Activated naive CD4-positive, alpha-beta T cell (primary cell): ENCODE measurements at places on chromosomes 12 and 14.

DNA sequence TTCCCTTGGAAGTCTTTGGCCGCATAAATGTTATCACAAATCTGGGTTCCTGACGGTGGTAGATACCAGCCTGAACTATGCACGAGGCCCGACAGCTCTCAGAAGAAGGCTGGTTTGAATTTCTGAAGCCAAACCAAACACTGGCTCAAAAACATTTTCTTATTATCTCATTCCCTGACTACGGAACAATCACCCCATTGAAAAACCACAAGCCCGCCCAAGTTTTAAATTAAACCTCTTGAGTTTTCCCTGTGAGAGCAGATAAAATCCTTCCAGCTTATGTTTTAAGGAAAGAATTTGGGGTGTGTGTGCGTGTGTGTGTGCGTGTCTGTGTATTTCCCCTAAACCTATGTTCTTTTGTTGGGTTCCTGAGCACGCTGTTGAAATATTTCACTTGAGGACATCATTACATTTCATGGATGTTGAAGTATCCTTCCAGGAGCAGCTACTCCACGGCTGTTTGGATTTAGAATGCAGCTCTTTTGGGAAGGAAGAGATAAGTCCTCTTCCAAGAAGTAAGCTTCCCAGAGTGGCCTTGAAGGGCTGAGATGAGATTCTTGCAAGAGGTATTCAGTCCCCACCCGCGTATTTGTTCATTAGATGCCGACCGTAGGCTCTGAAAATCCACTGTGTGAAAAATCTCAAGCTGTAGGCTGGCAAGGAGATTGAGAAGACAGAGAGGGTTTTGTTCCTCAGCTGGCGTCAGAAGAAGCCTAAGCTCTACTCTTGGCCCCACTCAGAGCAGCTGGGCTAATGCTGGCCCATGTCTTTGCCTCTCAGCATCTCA, 131.0 kb upstream of the NCOR2 start:
- no peak for DNase-seq

DNA sequence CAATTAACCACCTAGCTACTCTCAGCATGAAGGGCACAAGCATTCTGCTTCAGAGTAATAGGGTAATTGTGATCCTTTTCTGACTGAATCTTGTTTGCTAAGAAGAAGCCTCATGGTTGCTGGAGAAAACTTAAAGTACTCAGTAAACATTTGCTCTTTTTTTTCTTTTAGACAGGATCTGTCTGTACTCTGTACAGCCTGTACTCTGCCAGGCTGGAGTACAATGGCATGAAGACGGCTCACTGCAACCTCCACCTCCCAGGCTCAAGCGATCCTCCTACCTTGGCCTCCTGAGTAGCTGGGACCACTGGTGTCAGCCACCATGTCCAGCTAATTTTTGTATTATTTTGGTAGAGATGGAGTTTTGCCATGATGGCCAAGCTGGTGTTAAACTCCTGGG, 12.4 kb downstream of the PPP1R13B start:
- DNase-seq: no peak

DNA sequence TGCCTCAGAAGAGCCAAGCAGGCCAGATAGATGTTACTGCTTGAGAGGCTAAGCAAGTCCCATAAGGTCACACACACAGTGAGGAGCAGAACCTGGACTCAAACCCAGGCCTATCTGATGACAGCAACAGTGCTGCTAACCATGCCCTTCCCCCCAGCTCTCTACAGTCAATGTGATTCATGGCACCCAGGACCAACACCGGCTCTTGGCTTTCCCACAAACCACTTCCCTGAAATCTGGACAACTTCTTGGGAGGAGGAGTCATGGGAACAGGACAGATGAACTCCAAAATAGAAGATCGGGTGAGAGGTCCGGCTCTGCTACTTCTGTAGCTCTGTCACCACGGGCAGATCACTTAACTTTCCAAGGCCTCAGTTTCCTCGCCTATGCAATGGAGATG, 716 bp upstream of the PTGDR start:
- DNase-seq: no peak

GRCh38 chr14:23345987-23346692, 6.5 kb downstream of the SLC22A17 start:
- DNase-seq: no peak

DNA sequence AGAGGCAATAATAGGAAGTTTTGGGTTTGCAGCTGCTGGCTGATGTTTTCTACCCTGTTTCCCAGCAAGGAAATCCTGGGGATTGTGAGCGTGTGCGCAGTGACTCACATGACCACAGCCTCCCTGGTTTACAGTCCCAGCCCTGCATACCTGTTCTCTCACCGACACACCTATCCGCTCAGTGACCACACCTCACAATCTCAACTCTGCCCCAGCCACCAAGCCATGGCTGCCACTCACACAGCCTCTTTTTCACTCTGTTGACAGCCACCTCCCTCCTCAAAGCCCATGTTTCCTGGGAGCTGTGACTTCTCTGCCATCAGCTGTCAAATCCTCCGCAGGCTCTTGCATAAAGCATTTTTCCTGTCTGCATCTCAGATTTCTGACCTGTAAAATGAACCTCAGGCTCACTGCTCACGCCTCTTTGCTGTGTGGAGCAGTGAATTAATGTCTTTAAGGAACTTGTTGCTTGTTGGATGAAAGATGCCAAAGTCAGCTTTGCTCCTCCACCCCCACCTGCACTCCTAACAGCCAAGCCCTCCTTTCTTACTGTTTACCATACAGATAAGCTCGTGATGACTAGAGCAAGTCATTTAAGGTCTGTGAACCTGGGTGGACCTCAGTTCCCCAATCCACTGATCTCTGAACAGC, 43.5 kb downstream of the B4GALNT3 start:
- no peak for DNase-seq

GRCh38 chr12:115043079-115043478, 359.1 kb upstream of the TBX3 start:
- DNase-seq: no peak

DNA sequence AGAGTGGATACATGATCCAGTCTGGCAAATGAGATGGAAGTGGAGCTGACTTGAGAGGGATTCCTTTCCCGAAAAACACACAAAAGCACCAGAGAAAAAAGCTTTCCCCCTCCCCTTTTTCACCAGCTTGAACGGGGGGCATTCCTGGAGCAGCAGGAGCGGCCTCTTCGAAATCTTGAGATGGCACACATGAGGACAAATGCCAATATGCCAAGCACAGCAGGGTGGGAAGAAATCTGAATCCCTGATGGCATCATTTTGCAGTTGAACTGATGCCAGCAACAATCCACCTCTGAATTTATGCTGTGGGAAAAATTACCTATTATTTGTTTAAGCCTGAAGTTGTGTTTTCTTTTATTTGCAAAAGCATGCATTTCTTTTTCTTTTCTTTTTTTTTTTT, 29.7 kb upstream of the BICD1 start:
- DNase-seq: no peak
